ENCODE measurements at places on chromosomes 2 and 18.

GRCh38 chr18:9822587-9823185, 63.1 kb upstream of the TXNDC2 start:
- no peak for DNase-seq

- DNase-seq: peak; percentile 38
Measured at GRCh38 chr2:160387558-160388262, 105.9 kb downstream of the RBMS1 start.

GRCh38 chr2:112831513-112831845, 5.1 kb downstream of the IL1B start:
- DNase-seq: no peak

- DNase-seq: peak; percentile 90
Measured at GRCh38 chr2:233059797-233060500, at the start of gene INPP5D. INPP5D (plus strand) TSS chr2:233060342; CDS start chr2:233060479, 137 bp downstream.

DNA sequence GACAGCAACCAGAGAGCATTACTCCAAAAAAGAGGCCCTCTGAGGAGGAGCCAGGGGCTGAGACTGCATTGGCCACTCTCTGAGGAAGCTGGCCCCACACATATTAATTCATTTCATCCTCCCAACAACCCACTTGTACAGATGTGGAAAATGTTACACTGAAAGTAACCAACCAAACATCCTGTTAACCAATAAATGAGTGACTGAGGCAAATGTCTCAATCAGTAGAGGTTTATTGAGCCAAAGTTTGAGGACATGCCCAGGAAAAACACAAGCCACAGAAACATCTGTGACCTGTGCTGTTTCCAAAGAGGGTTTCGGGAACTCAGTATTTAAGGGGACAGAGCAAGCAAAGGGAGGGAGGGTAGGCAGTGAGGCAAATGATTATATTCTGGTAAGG, 53.0 kb downstream of the SKA1 start:
- DNase-seq: no peak
